ENCODE measurements at places on chromosomes 4 and X.

GRCh38 chr4:8328456-8328855 lies 58.9 kb downstream of the HTRA3 start:
- DNase-seq = no peak

DNA sequence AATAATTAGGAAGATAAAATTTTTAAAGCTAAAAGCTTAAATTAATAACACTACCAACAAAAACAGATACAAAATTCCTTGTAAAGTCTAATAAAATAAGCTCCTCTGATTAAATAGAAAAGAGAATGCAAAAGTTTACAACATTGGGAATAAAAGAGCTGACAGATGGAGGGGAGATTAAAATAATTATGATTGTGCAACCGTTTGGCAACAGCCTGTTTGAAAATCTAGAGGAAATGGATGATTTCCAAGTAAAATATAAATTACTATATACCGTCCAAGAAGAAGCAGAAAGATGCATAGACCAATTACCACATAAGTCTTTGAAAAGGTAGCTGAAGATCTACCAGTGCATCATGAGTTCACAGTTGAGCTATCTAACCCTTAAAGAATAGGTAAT lies 46.4 kb upstream of the VBP1 start:
- DNase-seq = no peak

- DNase-seq = no peak
These were observed 155.9 kb downstream of the ARHGAP6 start for GRCh38 chrX:11509786-11510185.

- no peak for DNase-seq
These were observed 11.9 kb downstream of the NXF3 start for GRCh38 chrX:103081051-103081450.

GRCh38 chr4:83626245-83626836 lies 90.4 kb downstream of the GPAT3 start:
- DNase-seq = no peak
